Activated naive CD4-positive, alpha-beta T cell (primary cell): ENCODE measurements at places on chromosomes 3 and 15.

DNA sequence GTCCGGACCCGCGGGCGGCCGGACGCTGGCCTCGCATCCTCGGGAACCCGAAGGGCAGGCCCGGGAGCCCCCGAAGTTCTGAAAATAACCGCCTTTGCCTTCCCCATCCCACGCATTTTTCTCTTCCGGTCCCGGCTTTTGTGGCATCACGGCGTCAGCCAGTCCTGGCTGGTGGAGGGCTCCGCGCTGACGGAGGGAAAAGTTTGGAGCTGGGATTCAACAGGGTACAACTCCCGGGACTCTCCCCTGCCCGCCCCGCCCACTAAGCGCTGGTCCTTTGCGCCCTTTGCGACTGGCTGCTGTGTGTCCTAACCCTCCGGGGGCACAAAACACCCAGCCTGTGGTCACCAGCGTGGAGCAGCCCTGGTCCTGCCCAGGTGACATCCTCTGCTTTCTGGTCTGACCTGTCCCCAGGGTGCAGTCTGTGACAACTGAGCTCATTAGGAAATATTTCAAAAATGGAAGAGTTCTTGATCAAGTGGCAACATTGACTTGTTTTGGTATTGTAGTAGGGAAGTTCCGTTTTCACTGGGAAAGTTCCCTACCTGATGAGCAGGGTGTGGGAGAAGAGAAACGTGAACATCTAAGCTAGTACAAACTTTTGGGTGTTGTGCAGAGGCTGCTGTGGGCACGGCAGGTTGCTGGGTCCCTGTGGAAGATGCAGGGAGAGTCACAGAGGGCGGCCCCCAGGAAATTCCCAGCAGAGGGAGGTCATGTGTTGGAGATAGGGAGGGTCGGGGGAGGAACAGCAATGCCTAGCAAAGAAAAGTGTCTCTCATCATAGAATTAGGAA is 775 bp downstream of the ARNT2 start:
- no peak for DNase-seq

DNA sequence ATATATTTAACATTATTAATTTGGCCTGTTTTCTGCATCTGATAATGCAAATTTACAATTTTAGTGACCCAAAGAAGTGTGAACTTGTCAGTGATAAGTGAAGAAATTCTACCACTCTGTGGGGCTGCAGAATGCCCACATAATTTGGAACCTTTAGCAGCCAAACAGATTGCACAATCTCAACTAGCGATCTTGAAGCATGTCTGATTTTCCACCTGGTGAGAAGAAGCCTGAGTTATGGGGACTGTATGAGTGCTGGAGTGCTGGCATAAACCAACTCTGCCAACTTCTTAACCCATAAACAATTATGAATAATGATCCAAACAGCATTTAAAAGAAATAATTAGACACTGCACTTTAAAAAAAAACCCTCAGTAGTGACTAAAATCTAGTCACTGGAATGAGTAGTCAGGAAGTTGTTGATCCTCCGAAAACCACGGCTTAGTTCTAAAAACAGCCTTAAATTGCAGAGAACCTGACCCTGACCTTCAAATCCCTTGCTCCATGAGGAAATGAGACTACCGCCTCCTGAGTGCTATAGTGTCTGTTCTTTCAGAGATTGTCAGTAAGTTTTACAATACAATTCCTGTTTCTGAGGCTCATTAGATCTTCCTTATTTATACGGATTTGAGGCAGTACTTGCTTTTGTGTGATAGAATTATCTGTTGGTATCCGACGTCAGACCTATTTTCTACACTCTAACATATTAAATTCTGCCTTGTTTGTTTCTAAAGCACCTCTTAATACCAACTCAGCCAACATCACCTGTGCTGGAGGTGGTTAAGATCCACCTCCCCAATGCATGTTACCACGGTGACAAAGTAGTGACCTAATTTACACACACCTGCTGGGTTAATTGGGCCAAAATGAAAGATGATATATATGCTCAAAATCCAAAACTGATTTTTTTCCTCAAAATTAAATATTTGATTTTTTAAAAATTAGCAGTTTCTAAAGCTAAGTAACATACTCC is 267.7 kb downstream of the ZBTB20 start:
- no peak for DNase-seq

- no peak for DNase-seq
Observed at GRCh38 chr15:72740219-72740618, 43.3 kb downstream of the ADPGK start.

- DNase-seq: no peak
Observed at GRCh38 chr3:114376516-114377185, 82.8 kb downstream of the TIGIT start.

- no peak for DNase-seq
Observed at GRCh38 chr3:48528754-48529153, 24.8 kb upstream of the SHISA5 start.
